Muscle of leg (tissue), 16 donors: ENCODE measurements at places on chromosomes 4 and X. TPM values are rescaled to one million over a fixed set of nuclear protein-coding genes. Genes with fewer than 3 reads are reported as not detected.

MXD4 gene
- 31.5 TPM for total RNA-seq

SPCS3 gene
- 44.8 TPM for total RNA-seq

SLC9B2 gene
- 9.4 TPM for total RNA-seq

TEX13D gene
- total RNA-seq = 0.04 TPM

CHRDL1 gene
- 10.6 TPM for total RNA-seq

CFAP99 gene
- not detected for total RNA-seq

PAGE2 gene
- not detected for total RNA-seq

SLC4A4 gene
- 14.9 TPM for total RNA-seq

POU3F4 gene
- under 0.01 TPM for total RNA-seq

RPL36A gene
- 2,963 TPM for total RNA-seq

KLB gene
- total RNA-seq = under 0.01 TPM

UCP1 gene
- not detected for total RNA-seq

NXF3 gene
- not detected for total RNA-seq

TEX13B gene
- total RNA-seq = not detected

MID1 gene
- total RNA-seq = 19.3 TPM

GYG2 gene
- total RNA-seq = 1.7 TPM

SGMS2 gene
- 14.8 TPM for total RNA-seq

GRIA2 gene
- total RNA-seq = 5.3 TPM

EPHA5 gene
- total RNA-seq = 0.66 TPM

AREG gene
- total RNA-seq = 0.09 TPM

RHOXF2B gene
- total RNA-seq = not detected
